ENCODE measurements at places on chromosomes 5 and 9. TPM values are rescaled to one million over a fixed set of nuclear protein-coding genes. Genes with fewer than 3 reads are reported as not detected.

Gene PCDHA12
- total RNA-seq: not detected

- DNase-seq: no peak
Observed at GRCh38 chr9:3576328-3576727, 50.5 kb upstream of the RFX3 start.

- no peak for DNase-seq
Observed at GRCh38 chr9:113998525-113999255, 79.4 kb downstream of the AMBP start.

GRCh38 chr5:113164021-113164420 is 187.4 kb downstream of the DCP2 start:
- no peak for DNase-seq

DNA sequence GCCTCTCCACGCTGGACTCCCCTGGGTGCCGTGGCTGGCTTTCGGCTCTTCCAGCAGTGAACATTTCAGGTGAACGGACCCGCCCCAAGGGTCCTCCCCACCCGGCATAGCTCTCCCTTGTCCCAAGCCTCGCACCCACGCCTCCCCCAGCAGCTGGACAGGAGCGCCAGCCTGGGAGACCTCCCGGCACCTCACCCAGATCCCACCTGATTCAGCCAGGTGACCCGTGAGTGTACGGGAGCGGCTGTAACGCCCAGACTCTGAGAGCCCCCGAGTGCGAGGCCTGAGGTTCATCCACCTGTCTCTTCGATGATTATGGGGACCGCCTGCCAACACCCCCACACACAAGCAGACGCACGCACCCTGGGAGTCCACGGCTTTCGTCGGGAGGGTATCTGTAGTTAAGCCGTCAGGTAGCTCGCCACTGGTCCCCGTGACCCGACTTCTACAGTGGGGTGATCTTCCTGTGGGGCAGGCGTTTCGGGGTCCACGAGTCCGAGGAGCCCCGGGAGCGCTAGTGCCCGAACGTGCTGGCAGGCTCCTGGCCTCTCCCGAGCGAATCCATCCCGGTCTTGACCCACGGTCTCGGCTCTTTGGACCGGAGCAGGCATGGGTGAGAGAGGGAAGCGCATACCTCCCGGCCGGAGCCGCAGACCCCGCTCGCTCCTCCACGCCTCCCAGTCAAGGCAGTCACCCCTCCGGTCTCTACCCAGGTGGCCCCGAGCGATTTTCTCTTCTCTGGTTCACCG is 14.9 kb downstream of the TRIM7 start:
- no peak for DNase-seq

GRCh38 chr9:8670751-8671150 is 871.2 kb upstream of the DMAC1 start:
- no peak for DNase-seq

GRCh38 chr5:57432876-57433275 is 49.7 kb downstream of the ACTBL2 start:
- DNase-seq: no peak

GRCh38 chr9:136499935-136500910 is 17.4 kb upstream of the SEC16A start:
- DNase-seq: no peak

DNA sequence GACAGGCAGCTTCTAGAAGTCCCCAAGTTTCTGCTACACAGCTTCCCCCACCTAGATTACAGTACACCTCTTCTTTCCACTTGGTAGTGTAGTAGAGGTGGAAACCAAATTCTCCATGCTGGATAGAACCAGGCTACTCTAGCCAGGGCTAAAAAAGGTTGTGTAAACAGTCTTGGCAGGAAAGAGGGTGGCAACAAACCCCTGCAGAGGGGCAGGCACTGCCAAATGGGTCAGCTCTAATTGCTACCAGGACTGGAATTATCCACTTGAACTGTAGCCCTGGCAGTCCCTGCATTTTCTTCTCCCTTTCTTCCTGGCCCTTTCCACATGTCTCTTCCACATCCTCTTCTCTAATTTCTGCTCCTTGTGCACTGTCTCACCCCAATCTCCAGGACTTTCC is 24.8 kb downstream of the RANBP3L start:
- no peak for DNase-seq

DNA sequence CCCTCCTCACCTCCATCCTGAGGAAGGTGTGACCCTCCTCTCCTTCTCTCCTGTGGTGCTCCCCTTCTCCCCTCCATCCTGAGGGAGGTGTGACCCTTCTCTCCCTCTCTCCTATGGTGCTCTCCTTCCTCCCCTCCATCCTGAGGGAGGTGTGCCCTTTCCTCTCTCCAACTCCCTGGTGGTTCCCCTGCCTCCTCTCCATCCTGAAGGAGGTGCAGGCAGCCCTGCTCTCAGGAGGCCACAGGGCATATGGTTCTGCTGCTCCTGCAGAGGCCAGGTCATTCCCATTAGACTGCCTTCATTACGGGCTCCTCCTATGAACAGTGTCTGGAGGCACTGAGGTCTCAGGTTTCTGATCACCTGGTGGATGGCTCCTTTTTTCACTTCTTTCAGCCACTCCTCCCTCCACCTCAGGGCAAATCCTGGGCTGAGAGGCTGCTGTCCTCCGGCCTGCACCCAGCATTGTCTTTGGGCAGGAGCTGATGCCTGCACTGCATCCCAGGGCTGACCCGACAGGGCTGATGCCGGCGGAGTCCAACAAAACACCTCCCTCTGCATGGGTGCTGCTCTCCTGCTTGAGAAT is 197.1 kb downstream of the MED10 start:
- no peak for DNase-seq

- no peak for DNase-seq
Observed at GRCh38 chr5:158233735-158234322, 374.9 kb upstream of the CLINT1 start.

- no peak for DNase-seq
Observed at GRCh38 chr5:99179206-99179605, 250.4 kb upstream of the CHD1 start.

GRCh38 chr5:40381676-40382363 is 297.9 kb upstream of the PTGER4 start:
- no peak for DNase-seq

- DNase-seq: no peak
Observed at GRCh38 chr9:35464141-35465025, 25.5 kb upstream of the RUSC2 start.

GRCh38 chr5:153523211-153523610 is 32.7 kb downstream of the GRIA1 start:
- no peak for DNase-seq

All from CD4-positive, alpha-beta memory T cell (primary cell).